ENCODE measurements at places on chromosomes 5 and 9. TPM values are rescaled to one million over a fixed set of nuclear protein-coding genes. Genes with fewer than 3 reads are reported as not detected.

The ZDHHC12 gene
- polyA plus RNA-seq = 59.8 TPM

The MYOT gene
- not detected for polyA plus RNA-seq

The BARHL1 gene
- not detected for polyA plus RNA-seq

The SHISAL2B gene
- not detected for polyA plus RNA-seq

The OMD gene
- polyA plus RNA-seq = not detected

The PCDHA1 gene
- polyA plus RNA-seq = not detected

The MRPS2 gene
- 51.5 TPM for polyA plus RNA-seq

The PRDM9 gene
- not detected for polyA plus RNA-seq

The LMAN2 gene
- polyA plus RNA-seq = 227 TPM

The WHRN gene
- polyA plus RNA-seq = 1.4 TPM

All from CD4-positive, CD25-positive, alpha-beta regulatory T cell (primary cell).